Activated gamma-delta T cell (primary cell): ENCODE measurements at places on chromosomes 2 and 18.
A peak's percentile ranks its signal among the peaks of the same experiment; 100 is the strongest.

GRCh38 chr2:18795906-18796305 lies 206.5 kb upstream of the NT5C1B start:
- DNase-seq: no peak

GRCh38 chr2:170362313-170362870 lies 184.4 kb downstream of the MYO3B start:
- no peak for DNase-seq

GRCh38 chr2:6780765-6781274 lies 84.9 kb downstream of the CMPK2 start:
- no peak for DNase-seq

GRCh38 chr18:55743736-55744135 lies 155.7 kb upstream of the TCF4 start:
- DNase-seq: no peak

- no peak for DNase-seq
Measured at GRCh38 chr2:170950221-170950761, 21.2 kb downstream of the GORASP2 start.

- no peak for DNase-seq
Measured at GRCh38 chr2:99550368-99550767, 60.6 kb upstream of the REV1 start.

DNA sequence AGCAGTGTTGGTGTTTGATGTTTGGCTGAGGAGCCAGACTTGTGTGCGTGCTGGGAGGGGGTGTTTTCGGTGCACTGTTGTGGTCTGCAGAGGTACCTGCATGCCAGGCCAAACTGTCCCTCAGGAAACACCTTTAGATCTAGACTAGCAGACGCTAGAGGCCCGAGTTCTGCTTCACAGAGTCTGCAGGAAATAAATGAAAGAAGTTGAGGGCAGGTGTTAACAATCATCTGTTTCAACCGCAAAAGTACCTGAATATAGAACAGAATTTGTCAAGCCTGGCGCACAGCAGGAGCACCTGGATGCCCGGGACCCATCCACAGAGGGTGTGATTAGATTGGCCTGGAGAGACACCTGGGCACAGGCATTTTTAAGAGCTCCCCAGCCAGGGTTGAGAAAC lies 40.5 kb upstream of the REL start:
- DNase-seq: no peak

DNA sequence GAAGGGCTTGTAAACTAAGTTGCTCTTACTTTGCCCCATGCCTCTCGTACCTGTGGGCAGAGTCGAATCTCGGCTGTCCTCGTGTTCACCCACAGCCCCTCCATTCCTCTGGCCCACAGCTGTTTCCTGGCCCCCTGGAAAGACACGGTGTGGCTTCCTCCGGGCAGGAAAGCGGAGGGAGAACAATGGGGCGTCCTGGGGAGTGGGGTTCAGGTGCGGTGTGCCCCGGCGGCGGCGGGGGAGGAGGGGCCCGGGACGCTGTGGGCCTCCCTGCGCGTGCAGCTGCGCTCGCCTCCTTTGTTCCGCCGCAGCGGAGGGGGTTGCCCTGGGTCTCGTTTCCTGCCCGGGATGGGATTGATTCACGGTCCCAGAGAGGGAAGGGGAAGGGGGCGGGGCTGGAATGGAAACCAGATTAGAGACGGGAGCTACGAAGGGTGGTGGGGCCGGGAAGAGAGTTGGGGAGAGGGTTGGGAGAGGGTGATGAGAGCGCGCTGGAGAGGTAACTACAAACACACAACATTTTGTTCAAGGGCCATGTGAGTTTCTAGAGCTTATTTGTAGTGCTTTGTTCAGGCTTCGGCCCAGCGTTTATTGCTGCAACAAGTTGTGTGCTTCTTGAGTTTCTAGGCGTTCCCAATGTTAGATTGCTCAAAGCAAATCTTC lies 796 bp downstream of the MYO1B start:
- DNase-seq: peak; percentile 8

DNA sequence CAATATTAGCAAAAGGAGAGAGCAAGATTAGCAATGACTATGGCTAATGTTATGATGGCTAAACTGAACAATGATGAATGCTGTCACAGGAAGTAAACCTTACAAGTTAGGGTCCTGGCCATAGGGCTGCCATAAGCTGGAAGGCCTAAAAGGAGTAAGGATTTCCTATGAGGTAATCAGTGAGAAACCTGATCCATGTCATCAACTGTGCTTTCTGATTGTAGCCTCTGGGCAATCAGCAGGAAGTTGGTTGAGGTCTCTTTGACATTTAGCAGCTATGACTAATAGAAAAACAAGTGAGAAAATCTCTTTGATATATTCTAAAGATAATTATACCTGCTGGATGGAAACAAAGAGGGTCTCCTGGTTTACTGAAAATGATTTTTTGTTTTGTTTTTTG lies 193.0 kb downstream of the RAB3GAP1 start:
- no peak for DNase-seq

DNA sequence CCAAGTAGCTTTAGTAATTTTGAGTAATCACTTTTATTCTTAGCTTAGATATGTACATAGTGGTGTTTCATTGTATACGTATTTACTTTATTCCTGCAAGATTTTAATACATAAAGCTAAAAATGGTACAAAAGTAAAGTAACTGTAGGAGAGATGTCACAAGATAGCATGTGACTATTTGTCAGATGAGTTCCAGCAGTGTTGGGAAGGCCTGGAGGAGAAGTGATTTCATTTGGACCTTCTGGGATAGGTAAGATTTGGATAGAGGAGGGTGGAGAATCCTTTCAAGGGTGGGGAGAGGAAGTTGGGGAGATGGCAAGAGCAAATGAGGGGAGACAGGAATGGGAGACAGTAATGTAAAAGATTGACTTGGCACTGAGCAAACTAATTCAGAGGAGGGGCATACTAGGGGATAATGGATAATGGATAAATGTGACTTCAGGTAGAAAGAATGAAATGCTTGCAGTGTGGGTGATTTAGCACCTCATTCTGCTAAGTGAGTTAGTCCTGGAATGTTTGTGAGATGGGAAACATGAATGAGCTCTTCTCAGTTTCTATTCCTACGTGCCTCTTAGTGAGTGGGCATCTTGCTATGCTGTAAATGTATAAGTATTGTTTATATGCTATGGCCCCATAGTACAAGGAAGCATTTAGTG lies 10.5 kb downstream of the WDR43 start:
- DNase-seq: no peak

- no peak for DNase-seq
Measured at GRCh38 chr2:76491503-76491902, 780.8 kb upstream of the GCFC2 start.

DNA sequence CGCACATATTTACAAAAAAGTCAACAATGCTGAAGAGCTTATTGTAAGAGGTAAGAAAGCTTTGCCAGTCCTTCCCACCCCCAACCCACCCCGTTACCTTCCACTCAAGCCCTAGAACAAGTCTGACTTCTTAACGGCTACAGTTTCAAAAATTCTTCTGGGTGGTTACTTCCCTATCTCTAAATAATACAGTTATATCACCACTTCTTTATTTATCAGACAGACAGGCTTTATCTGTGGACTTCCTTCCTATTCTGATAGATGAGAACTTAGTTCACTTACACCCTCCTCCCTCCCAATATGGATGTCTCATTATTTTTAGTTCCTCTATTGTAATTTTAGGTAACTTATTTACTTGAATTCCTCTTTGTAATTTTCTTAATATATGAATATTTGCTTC lies 26.7 kb upstream of the ACTR3 start:
- DNase-seq: no peak

- DNase-seq: no peak
Measured at GRCh38 chr2:30282721-30283120, 51.4 kb downstream of the LBH start.

- no peak for DNase-seq
Measured at GRCh38 chr2:37780387-37780676, 108.9 kb upstream of the CDC42EP3 start.

GRCh38 chr2:33395655-33396249 lies 80.7 kb upstream of the RASGRP3 start:
- no peak for DNase-seq

DNA sequence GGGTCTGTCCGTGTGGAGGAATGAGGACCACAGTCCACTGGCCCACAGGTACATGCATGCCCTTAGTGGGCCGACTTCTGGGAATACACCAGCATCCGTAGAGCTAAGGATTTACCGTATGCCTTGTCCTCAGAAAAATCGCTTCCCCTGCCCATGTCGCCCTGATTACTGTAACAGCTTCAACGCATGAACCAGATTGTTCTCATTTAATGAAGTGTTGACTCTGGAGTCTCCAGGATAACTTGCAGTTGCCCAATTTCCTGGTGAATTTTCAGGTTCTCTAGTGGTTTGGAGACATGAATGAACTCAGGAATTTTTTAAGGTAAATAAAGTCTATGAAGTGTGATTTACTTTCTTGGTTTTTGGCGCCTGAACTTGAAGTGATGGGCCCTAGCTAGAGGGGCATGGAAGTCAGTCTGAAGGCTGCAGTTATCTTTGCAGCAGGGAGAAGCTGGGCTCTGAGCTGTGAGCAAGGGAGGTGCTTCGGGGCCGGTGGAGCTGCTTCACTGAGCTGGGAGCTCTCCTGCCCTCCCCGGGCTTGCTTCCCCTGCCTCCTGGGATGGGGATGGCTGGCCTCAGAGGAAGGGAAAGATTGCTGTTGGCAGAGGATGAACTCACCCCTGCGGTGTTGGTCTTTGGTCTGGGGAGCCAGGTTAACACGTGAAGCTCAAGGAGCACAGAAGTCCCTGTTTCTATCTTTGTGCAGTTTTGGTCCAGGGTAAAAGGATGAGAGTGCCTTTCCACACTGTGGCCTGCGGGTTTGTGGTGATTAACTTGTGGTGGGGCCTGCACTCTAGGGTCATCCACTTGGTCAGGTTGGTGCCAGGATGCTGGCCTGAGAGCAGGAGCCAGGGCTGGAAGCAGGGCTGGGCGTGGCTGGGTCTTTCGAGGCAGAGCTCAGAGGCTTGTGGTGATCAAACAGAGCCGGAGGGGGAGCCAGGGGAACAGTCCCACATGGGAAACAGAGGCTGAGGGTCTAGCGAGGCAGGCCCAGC lies 28.1 kb downstream of the TCF7L1 start:
- DNase-seq: no peak

DNA sequence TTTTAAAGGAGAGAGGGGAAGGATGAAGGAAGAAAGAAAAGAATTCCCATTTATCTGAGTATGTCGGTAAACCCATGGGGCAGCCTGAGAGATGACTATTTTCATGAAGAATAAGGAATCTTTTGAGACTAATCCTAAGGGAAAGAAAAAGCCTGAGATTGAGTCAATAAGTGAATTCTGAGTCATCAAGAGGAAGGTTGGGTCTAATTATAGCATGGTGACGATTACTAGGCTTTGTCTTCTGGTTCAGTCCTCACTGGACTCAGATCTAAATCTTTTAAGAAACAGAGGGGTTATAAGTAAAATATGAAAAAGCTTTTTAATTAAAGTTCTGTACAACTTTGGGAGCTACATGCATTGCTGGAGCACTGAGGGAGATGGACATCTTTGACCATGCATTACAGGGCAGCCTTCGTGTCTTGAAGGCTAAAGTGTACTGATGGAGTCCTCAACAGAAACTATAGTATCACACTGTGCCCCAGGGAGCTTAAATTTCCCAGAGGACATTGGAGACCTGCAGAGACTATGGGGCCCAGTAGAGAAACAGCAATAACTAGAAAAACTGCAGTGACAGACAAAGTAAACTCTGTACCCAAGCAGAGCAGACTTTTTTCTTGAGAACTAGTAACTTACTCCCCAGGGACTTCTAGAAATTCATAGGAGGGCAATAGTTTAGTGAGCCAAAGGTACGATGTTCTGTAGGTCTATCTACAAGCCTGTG lies 260.9 kb downstream of the RAD51AP2 start:
- DNase-seq: no peak

GRCh38 chr2:222869252-222869560 lies 8.4 kb downstream of the ACSL3 start:
- DNase-seq: no peak

DNA sequence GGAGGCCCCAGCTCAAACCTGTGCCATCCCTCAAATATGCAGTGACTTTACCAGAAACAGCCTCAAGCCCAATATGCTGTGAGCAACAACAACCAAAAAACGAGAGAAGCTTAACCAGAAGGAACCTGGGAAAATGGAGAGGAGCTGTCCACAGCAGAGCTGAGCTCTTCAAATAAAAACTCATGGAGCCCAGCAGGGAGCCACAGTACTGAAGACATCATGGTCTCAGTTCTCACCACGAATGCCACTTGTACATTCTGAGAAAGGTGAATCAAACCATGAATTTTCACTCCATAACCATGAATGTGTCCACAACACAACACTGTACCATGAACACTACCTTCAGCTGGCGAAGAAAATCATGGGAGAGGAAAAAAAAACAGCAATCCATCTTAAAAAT lies 50.5 kb downstream of the KLHL14 start:
- no peak for DNase-seq

DNA sequence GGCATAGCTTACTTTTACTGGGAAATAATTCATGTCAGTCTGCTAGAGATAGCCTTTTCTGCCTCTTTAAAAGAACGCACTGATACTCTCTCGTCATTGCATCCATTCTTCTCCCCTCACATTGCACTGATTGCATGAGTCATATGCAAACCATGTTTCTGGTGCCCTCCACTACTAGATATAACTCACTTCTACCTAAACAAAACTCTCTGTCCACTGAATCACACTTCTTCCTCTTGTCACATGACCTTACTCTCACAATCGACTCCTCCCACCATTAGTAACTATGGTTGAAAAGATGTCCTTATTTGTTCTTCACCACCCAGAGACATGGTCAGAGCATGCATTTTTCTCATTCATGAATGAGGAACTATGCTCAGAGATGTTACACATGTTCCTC lies 158.0 kb downstream of the CSRNP3 start:
- no peak for DNase-seq

DNA sequence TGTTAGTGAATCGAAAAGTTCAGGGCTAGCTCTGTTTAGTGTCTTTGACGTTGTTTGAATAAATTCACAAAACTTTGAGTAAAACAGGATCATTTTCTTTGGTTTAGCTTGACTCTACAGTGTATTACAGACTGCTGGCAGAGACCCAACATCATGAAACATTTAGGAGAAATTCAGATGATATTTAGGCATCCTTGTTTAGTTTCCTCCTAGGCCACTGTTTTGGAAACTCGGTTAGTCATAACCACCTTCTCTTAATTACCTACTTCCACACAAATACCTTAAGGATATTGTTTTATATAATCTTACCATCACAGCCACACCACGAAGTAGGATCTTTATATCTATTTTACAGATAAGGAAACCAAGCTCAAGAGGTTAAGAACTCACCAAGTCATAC lies 7.8 kb downstream of the LIMS1 start:
- DNase-seq: no peak

GRCh38 chr2:182717416-182717815 lies 1.4 kb downstream of the DNAJC10 start:
- DNase-seq: no peak

DNA sequence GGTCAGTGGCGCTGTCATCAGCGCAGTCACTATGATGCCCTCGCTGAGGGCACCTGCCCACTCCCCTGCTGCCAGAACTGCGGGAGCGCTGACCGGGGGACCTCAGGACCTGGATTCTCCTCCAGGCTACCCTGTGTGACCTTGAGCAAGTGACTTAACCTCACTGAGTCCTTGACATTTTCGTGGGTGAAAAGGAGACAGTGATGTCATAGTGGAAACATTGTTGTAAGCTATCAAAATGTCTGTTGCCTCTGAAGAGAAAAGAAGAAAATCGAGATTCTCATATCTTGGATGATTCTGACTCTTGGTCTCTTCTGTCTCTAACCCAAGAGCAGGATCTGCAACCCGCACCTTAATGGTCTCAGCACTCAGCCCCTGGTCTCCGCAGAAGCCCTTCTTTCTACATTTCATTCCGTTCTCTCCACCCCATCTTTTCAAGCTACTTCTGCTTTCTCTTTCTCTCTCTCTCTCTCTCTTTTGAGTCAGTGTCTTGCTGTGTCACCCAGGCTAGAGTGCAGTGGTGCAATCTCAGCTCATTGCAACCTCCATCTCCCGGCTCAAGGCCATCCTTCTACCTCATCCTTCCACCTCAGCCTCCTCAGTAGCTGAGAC lies 978 bp upstream of the TUBA4A start:
- no peak for DNase-seq
